ENCODE measurements at places on chromosomes 3 and 15. TPM values are rescaled to one million over a fixed set of nuclear protein-coding genes. Genes with fewer than 3 reads are reported as not detected.

The SERPINI2 gene
- not detected for total RNA-seq

The SLITRK3 gene
- total RNA-seq: not detected

The SLC9C1 gene
- 0.26 TPM for total RNA-seq

The PRSS50 gene
- total RNA-seq: not detected

The GOLGA8J gene
- total RNA-seq: not detected

The CTXN2 gene
- total RNA-seq: not detected

The TMEM44 gene
- total RNA-seq: 15.0 TPM

Measured in epithelial cell of alveolus of lung (primary cell).